ENCODE measurements at places on chromosomes 4 and X.

- no peak for DNase-seq
These were observed 76.3 kb upstream of the SHOX start for GRCh38 chrX:554271-554670.

GRCh38 chr4:17787315-17787714 is 5.9 kb upstream of the FAM184B start:
- no peak for DNase-seq

DNA sequence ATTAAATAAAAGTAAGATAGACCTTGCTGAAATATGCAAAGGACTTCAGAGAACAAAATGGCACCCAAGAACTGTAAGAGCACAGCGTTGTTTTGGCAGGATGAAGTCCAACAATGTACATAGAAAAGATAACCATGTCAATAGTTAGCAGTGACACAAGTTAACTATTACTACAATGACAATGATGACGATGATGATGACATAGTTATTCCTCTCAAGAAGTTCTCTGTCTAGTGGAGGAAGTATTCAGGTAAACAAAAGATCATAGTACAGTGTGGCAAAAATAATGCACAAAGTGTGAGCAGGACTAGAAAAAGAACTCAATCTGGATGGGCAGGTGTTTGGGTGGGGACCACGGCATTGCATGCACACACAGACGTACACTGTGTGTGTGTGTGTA is 75.3 kb upstream of the STIM2 start:
- DNase-seq: no peak

DNA sequence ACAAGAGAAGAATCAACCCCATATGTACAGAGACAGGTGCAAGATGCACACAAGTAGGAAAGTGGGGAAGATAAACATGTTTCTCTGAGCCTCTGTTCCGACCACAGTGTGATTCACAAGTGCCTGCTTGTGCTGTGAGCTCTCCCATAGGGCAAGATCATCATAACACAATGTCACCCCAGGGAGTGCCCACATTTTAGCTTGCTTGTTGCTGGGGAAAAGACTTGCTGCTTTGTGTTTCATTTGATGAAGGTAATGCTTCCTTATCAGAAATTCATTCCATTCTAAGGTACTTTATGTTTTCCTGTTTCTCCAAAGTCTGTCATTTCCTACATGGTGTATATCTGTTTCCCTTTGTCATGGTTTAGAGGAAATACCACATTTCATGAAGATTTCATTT is 304.5 kb upstream of the DIPK2B start:
- DNase-seq: no peak

- DNase-seq: no peak
These were observed 106.6 kb downstream of the CEP135 start for GRCh38 chr4:56055027-56055977.

DNA sequence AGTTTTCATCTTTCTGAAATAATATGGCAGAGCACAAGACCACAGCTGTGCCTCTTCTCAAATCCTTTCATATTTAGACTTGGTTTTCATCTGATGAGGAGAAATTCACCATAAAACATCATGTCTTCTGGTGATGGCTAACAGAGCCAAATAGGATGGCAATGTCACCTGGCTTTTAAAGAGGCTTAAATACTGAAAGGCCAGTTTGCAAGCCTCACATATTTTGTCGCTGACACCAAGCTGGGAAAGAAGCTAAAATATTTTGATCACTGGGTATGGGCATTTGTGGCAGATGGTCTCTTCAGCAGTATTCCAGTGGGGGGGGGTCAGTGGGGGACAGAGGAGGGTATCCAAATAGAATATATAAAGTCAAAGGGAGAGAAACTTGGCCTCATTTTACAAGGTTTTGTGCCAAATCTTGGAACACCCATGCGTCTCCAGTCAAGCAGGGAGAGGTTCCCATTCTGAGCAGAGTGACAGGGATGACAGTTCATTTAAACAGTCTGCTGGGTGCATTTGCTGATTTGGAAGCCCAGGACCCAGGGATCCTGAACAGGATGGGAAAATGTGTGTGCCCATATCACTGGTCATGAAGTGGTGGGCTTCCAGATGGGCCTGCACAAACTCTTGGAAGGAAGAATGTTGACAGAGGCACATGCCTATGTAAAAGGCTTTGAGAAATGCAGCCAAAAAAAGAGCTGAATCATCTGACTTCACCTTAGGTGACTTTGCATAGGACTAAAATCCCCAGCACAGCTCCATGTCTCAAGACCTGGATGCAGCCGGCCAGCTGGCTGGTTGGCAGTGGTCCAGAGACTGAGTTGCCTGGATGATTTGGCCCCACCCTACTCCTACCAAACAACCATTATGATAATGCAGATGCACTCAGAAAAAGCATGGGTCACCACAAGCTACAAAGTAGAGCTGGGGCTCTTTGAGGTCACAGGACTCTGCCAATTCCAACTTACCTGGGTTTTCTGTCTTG is 484.4 kb upstream of the NR3C2 start:
- DNase-seq: no peak

GRCh38 chr4:183201331-183201730 is 102.3 kb downstream of the WWC2 start:
- no peak for DNase-seq

DNA sequence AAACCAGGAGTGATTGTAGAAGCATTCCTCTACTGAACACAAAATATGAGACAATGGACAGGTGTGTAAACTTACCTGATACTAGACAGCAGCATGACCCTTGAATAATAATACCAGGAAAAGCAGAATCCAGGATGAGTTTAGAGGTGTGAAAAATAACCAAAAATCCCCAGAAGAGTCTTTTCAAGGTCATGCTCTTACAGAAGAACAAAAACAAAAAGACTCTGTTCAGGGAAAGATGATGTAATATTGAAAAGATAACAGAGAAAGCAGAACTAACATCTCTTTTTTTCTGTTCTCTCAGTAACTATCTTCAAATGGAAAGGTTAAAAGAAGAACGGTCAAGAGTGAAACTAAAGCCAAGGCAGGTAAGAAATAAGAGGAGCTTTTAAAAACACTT is 14.0 kb upstream of the ARHGAP10 start:
- DNase-seq: no peak

DNA sequence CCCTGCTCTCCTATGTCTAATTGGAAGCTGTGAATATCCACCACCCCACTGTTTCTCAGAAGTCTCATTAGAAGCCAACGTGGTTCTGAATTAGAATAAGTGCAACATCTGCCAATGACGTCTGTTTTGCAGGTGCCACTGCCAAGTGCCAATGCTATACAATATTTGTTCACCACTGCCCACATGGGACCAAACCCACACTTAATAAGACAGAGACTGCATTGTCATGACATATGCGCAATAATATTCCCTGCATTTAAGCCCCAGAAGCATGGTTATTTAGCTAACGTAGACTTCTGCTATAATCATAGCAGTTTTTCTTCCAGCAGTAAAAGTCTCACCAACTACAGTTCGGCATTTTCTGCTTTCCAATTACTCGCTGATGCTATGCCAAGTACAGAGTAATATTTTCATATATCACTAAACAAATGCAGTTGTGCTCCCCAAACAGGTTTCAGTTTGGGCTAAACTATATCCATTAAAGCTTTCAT is 262.5 kb upstream of the PCDH18 start:
- no peak for DNase-seq

- no peak for DNase-seq
These were observed 276.1 kb downstream of the CFAP299 start for GRCh38 chr4:80611678-80611979.

- no peak for DNase-seq
These were observed 109.0 kb upstream of the AADAT start for GRCh38 chr4:170198747-170199146.

DNA sequence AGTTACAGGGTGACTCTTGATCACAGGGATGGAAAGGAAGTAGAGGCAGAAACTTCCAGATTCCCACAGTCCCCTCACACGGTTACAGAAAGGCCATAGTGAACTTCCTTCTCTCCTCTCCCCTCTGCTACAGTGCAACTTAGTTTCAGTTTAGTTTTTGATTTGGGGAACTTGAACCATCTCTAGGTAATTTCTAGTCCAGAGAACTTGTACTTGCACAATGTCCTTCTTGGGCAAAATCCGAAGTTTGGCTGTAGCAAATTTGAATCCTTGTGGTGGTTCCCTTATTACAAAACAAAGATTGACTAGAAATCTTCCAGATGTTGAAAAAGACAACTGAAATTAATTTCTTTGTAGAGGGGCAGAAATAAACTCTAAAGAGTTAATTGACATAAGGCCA is 1.2 kb upstream of the BLTP1 start:
- no peak for DNase-seq

DNA sequence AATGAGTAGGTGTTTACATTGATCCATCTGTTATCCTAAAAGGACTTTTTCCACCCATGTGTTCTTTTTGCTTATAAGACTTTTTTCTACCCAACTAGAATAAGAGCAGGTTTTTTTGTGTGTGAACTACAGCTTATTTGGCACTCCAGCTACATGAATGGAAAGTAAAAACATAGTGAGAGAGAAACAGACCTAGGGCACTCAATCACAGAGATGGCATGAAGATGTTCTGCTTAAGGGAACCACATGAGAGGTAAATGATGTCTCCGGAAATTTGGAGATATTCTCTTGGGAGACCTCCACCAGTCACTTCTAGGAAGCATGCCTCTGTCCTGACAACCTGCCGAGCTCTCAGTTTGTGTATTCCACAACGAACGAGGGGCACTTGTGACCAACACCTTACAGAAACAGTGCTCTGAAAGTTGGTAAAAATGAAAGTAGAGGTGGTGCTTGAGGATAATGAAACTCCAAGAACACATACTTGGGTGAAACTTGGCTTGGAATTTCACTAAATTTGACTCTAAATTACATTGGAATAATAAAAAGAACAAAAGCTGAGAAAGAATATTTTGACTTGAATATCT is 788.4 kb upstream of the GALNTL6 start:
- no peak for DNase-seq

- no peak for DNase-seq
These were observed 5.2 kb downstream of the SPATA4 start for GRCh38 chr4:176189891-176190795.

GRCh38 chr4:133938061-133938460 is 263.5 kb downstream of the PABPC4L start:
- DNase-seq: no peak

- DNase-seq: no peak
These were observed 89.2 kb downstream of the WDFY3 start for GRCh38 chr4:84877051-84877833.

DNA sequence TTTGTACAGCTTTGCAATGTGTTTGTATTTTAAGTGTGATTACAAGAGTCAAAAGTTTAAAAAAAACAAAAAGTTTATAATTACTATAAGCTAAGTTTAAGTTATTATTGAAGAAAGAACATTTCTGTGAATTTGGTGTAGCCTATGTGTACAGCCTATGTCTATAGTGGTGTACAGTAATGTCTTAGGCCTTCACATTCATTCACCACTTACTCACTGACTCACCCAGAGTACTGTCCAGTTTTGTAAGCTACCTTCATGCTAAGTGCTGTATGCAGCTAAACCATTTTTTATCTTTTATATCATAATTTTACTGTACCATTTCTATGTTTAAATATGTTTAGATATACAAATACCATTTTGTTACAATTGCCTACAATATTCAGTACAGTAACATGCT is 182.3 kb downstream of the RPA4 start:
- no peak for DNase-seq

GRCh38 chr4:71052716-71053115 is 59.3 kb downstream of the DCK start:
- no peak for DNase-seq

- no peak for DNase-seq
These were observed 771 bp upstream of the RBPJ start for GRCh38 chr4:26319949-26320537.

GRCh38 chrX:72094894-72095293 is 36.8 kb downstream of the RTL5 start:
- DNase-seq: no peak

GRCh38 chr4:52780206-52780605 is 29.0 kb upstream of the ERVMER34-1 start:
- DNase-seq: no peak

DNA sequence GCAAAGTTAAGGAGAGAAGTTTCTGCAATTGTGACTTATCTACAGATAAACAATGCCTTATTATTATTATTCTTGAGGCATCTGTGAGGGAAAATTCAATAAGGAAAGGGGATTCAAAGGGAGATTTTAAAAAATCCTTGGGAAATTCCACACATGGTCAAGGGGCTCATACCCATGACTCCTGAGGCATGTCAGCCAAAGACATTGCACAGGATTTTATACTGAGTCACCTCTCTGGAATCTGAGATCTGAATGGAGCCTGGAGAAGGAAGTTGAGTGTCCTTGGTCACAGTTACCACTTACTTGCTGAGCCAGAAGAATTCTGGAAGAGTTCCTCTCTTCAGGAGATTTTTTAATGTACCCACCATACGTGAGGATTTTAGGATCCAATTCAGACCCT is 14.4 kb upstream of the CXCL8 start:
- DNase-seq: no peak
